ENCODE measurements at places on chromosomes 4 and X.

GRCh38 chrX:53166103-53166502 lies 58.9 kb downstream of the KDM5C start:
- no peak for DNase-seq

DNA sequence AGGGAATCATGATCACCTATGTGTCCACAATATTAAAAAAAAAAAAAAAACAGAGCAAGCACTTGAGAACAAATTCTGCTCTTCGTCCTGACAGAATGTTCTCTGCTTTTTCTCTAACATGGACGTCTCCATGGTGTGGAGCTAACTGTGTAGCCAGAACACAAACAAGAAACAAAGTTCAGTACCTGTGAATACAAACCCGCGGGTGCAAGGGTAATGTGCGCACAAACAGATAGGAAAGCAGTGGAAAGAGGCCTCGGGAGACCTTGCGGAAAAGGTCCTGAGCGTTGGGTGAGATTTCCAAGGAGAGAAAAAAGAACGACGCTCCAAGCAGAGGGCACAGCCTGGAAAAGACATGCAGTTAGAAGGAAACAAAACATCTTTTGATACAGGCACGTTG lies 92.0 kb upstream of the TBL1X start:
- DNase-seq: no peak

GRCh38 chrX:24696294-24696693 lies 2.6 kb downstream of the POLA1 start:
- no peak for DNase-seq

DNA sequence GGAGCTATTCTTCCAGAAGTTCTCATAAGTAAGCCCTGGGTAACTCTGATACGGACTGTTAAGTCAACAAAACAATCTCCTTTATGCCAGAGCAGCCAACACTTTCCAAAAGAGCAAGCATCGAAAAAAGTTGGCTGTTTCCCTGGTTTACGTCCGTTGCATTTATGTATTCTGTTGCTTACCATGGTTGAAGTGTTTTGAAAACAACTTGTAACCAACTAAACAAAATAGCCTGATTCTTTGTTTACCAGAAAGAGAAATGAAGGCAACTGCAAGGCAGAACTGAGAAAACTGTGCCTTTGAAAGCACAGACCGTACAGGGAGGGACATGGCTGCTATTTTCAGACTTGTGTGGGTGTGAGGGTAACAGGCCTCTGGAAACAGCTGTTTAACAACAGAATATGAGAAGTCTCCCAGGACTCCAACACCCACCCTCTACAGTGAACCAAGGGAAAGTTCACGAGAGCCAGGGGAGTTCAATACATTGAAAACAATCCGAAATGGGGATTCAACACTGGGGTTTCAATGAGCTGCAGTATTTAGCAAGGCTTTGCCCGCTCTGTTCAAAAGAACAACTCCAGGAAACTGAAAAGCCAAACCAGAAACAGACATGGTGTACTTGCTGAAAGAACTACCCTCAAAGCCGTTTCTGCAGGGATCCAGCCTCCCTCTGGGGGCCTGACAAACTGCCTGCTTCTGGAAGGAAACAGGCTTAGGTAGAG lies 95.8 kb upstream of the EGFL6 start:
- DNase-seq: no peak

GRCh38 chrX:130916636-130917422 lies 13.8 kb upstream of the ENOX2 start:
- no peak for DNase-seq

DNA sequence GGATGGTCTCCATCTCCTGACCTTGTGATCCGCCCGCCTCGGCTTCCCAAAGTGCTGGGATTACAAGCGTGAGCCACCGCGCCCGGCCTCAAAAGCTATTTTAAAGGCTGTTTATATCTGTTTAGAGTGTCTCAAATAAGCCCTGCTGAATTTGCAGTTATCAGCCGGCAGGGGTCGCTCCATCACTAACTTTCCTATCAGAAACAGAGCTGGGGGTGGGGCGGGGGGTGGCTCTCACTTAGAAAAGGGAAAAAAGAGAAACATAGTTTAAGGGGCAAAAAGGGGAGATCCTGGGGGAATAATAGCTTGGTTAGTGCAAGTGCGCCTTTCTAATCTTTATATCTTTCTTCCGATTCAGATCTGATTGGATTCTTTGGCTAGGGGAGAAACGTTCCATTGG lies 450.7 kb downstream of the UBE2NL start:
- no peak for DNase-seq
